Adrenal gland (tissue), 19 donors: ENCODE measurements at places on chromosomes 5 and 9.
A peak's percentile ranks its signal among the peaks of the same experiment; 100 is the strongest.

DNA sequence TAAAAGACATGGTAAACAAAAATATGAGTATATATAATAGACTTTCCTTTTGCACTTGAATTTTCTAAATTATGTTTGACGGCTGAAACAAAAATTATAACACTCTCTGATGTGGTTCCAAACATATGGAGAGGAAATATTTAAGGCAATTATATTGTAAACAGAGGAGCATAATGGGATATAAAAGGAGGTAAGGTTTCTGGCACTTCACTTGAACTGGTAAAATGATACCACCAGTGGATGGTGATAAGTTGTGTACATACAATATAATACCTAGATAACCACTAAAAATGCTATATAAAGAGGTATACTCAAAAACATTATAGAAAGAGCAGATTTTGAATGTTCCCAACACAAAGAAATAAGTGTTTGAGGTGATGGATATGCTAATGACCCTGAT is 192.9 kb upstream of the RAD23B start:
- DNase-seq, result no peak

- no peak for DNase-seq
Observed at GRCh38 chr9:16152276-16153101, 599.6 kb downstream of the CCDC171 start.

DNA sequence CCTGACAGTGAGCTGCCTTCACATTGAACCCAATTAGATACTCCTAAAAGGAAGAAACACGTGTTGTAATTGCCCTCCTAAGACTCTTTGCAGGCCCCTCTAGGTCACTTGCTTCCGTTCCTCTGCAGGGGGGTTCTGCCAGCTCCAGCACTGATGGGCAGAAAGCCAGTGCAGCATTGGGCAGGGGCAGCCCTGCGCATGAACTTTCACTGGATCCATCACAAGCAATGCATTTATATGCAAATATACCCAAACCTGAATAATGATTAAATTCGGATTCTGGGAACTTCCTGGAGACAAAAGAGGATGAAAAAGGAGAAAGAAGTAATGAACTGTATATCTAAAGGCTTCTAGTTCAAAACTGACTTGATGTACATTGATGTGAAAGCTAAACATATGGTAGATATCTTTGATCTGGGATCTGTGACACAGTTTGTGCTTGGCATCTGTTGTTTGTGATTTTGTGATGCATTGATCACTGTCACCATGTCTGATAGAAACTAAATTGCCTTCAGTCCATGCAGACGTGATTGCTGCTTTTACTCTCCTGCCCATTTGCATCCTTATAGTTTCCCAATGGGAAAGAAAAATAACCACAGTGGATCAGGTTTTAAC is 313.4 kb downstream of the DEPDC1B start:
- DNase-seq, result no peak

- DNase-seq, result no peak
Observed at GRCh38 chr5:116242343-116242742, 157.5 kb downstream of the COMMD10 start.

DNA sequence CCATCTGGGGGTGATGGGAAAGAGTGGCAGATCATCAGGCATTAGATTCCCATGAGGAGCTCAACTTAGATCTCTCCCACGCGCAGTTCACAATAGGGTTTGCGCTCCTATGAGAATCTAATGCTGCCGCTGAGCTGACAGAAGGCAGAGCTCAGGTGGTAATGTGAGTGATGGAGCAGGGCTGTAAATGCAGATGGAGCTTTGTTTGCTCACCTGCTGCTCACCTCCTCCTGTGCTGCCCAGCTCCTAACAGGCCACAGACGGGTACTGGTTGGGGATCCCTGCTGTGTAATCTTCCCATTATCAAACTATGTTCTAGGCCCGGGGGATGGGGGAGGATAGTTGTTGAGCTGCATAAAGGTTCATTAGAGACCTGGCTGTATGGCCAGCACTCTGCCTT is 58.4 kb downstream of the UGCG start:
- no peak for DNase-seq

DNA sequence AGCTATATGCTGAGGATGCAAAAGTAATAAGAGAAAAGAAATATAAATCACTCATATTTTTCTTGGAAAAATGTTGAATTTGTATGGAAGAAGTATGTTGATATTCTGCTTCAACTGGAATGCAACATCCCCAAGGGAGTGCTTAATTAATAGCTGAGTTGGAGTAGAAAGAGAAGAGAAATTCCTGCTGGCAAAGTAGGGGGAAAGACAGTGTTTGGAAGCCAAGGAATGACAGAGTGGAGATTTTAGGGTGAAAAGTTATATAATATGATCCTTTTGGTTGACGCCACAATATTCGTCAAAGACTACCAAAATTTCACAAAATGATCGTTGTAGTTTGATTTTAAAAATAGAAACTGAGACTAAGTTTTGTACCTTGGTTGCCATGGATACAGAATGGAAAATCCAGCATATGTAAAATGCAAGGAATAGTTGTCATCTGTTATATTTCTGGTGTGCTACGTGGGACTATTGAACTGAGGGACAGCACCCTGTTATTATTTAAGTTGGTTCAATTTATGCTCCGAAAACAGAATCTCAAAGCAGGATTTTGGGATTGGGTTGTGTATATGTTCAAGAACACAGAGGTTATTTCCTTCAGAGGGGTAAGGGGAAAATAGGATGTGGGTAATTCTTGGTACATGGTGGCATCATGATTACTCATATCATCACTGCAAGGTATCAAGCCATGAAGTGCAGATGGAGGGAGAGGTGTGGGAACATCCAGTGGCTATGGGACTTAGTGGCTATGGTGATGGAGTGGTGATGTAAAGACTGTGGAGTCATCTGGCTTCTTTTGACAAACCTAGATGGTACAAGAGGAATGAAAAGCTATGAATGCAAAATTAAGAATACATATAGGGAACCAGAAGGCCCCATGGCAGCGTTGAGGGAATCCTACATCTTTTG is 61.0 kb downstream of the SUB1 start:
- no peak for DNase-seq

DNA sequence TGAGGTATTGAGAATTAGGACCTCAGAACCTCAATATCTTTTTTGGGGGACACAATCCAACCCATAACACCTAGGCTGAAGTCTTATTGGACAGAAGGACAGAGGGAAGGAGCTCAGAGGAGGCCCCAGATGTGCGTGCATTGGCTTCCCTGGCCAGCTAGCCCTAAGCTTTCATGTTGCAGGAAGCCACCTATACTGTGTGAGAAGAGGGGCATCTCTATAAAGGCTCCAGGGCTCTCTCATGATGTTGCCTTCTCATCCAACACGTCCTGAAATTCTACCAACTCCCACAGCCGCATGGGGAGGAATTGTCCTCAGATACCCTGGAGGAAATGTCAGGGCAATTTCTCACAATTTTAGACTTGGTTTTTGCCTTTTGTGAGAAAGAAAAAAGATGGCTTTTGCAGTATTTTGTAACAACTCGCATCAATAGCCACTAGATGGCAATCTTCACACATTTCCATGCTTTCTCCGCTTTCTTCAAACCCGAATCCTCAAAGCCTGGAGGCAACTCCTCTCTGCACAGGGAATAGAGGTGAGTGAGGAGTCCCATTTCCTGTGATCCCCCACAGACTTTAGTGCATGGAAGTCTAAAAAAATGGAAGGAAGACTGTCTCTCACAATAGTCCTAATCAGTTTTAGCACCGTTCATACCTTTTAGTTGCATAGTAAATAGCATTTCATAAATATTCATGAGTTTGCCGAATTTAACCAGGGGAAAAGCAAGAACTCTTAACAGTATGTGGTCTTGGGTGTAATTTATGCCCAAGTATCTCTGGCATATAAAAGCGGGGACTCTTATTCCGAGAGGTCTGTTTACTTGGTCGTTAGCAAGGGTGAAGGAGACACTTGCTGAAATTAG is 7.4 kb upstream of the PPP3R2 start:
- peak; percentile 18 for DNase-seq

GRCh38 chr5:138274189-138274853 is at the start of gene GFRA3:
GFRA3 (minus strand) TSS chr5:138274621; CDS start chr5:138274424, 197 bp downstream.
- DNase-seq, result no peak

- no peak for DNase-seq
Observed at GRCh38 chr5:173420108-173420507, 91.9 kb upstream of the STC2 start.

- DNase-seq, result no peak
Observed at GRCh38 chr5:162334944-162335343, 267.4 kb downstream of the GABRG2 start.

DNA sequence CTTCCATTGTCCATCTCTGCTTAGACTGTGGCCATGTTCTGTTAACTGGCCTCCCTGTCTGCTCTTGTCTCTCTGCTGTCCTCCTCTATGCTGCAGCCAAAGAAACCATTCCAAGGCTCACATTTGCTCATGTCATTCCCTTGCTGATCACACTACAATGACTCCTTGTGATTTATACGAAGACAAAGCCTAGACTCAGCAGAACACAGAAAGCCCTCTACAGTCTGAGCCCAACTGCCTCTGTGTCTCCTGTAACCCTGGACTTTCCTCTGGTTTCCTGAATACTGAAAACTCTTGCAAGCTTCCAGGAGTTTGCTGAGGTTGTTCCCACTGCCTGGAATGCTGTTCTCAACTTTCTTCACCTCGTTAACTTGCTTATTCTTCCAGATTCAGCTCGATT is 191.8 kb downstream of the TMEM38B start:
- DNase-seq, result no peak

DNA sequence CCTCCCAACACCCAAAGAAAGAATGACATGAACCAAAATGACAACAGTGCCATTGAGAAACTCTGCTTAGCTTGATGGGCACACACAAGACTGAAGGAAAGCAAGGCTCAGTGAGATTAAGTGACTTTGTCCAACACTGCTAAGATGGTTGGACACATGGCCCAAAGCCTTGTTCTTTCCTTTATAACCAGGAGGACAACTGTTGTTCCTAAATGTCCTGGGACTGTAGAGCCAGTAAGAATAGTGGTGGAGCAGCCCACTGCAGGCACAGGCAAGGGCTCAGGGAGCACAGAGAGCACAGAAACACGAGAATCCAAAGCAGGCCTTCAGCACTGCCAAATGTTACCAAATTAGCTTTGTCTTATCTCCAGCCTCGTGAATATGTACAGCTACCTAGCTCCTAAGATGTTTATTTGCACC is 3.9 kb downstream of the ACTL7A start:
- no peak for DNase-seq

- DNase-seq, result no peak
Observed at GRCh38 chr5:157600252-157600651, 24.7 kb upstream of the ADAM19 start.

GRCh38 chr5:144453753-144454152 is 283.1 kb downstream of the KCTD16 start:
- DNase-seq, result no peak

- no peak for DNase-seq
Observed at GRCh38 chr5:127567026-127567768, 49.8 kb downstream of the PRRC1 start.

GRCh38 chr5:127820910-127821553 is 117.8 kb downstream of the CCDC192 start:
- no peak for DNase-seq

DNA sequence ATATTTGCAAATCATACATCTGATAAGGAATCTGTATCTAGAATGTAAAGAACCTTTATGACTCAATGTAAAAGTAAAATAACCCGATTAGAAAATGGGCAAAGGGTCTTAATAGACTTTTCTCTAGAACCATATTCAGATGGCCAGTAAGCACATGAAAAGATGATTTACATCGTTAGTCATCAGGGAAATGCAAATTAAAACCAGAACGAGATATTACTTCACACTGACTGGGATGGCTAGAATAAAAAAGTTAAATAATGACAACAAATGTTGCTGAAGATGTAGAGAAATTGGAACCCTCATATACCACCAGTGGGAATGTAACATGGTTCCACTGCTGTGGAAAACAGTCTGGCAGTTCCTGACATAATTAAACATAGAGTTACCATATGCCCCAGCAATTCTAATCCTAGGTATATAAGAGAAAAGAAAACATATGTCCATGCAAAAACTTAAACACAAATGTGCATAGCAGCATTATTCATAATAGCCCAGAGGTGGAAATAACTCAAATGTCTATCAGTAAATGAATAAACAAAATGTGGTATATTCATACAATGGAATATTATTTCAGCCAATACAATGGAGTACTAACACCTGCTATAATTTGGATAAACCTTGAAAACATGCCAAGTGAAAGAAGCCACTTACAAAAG is 100.4 kb upstream of the MAMDC2 start:
- no peak for DNase-seq

- DNase-seq, result peak; percentile 81
Observed at GRCh38 chr9:134386951-134387831, 60.9 kb downstream of the RXRA start.

- no peak for DNase-seq
Observed at GRCh38 chr5:164708831-164709230, 1203.4 kb downstream of the MAT2B start.

- DNase-seq, result no peak
Observed at GRCh38 chr5:118015511-118015910, 972.8 kb downstream of the DTWD2 start.

DNA sequence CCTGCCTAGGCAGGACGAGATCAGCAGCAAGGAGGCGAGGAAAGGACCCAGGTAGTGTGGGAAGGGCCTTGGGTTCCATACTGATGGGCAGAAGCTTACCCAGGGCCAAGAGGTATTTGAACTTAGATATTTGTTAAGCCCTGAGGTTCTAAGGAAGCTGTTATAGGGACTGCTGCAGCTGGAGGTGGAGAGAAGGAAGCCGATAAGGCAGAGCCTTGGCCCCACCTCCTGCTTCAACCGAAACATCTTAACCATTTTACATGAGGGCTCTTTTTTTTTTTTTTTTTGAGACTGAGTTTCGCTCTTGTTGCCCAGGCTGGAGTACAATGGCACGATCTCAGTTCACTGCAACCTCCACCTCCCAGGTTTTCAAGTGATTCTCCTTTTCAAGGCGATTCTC is 8.6 kb upstream of the AQP3 start:
- no peak for DNase-seq

DNA sequence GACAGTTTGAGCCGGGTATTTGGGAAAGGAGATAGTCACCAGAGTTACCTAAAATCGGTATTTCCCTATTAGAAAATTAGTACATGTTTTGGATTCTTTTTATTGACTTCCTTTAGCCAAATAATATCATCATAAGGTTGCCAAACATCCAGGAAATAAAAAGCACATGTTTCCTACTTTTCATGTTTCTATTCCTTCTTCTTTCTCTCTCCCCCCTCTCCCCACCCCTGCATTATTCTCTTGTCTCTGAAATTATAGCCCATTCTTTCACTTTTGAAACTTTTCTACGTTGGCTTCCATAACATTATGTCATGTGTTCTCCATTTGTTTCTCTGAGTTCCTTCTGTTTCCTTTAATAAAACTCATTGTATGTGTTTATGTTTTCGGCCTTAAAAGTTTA is 161.9 kb downstream of the ALDH1A1 start:
- no peak for DNase-seq
